ENCODE measurements at places on chromosomes 4 and X.

DNA sequence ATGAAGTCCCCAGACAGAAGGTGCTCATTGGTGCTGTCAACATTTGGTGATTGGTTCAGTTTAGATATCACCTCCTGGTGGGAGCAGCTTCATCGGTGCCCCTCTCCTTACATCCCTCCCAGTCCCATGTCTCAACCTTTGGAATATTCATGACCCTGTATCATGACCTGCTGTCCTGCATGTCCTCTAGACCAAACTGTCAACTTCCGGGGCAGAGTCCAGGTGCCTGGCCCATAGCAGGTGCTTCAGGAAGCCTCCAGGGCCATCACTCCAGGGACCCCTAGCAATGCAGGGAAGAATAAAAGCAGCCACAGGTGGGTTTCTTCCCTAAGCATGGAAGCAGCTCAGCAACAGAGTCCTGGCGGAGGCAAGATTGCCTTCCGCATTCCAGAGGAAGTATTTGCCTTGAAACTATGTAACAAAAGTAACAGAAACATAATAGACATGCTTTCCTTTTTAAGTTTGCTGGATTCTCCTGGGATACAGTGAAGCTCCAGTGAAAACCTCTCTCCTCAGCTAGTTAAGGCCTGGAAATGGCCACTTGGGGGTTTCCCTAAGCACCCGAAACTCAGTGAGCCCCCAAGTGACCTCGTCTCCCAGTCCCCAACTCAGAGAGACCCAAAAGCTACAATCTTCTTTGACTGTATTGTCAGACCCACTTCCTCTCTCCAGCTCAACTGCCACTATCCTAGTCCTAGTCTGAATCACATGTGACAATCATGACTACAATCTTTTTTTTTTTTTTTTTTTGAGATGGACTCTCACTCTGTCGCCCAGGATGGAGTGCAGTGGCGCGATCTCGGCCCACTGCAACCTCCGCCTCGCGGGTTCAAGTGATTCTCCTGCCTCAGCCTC, 1.3 kb upstream of the ATP6AP1 start:
- no peak for DNase-seq

GRCh38 chrX:39011454-39012221, 210.4 kb downstream of the MID1IP1 start:
- DNase-seq: no peak

DNA sequence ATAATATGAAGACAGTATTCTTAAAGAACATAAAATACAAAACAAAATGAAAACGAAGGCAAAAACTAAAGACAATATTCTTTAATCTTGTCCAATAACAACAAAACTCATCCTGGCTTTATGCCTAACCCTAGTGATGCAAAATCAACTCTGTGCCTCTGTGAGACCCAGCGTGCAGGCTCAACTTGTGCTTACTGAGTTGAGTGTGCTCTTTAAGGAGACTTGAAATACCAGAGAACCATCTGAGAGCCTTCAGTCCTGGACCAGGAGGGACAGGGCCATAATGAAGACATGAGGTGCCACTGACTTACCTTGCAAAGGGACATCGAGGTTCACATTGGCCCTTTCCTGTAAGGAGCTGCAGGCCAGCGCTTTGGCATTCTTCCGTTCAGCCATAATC, 77.1 kb downstream of the NSUN7 start:
- no peak for DNase-seq

DNA sequence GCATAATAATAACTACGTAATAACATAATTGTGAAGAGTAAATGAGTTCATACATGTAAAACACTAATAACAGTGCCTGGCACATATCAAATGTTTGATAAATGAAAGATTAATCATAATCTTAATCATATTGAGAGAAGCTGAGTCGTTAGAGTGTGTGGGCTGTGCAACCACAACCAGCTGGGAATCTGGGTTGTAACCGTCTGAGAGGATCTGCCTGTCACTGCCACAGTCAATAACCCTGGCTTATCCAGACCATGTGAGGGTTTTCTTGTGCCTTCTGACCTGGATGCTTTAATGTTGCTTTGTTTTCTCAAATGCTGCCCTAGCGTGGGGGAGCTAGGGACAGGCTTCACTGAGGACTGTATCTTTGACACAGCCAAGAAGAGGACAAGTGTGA, 73.9 kb downstream of the TRPC5 start:
- no peak for DNase-seq

DNA sequence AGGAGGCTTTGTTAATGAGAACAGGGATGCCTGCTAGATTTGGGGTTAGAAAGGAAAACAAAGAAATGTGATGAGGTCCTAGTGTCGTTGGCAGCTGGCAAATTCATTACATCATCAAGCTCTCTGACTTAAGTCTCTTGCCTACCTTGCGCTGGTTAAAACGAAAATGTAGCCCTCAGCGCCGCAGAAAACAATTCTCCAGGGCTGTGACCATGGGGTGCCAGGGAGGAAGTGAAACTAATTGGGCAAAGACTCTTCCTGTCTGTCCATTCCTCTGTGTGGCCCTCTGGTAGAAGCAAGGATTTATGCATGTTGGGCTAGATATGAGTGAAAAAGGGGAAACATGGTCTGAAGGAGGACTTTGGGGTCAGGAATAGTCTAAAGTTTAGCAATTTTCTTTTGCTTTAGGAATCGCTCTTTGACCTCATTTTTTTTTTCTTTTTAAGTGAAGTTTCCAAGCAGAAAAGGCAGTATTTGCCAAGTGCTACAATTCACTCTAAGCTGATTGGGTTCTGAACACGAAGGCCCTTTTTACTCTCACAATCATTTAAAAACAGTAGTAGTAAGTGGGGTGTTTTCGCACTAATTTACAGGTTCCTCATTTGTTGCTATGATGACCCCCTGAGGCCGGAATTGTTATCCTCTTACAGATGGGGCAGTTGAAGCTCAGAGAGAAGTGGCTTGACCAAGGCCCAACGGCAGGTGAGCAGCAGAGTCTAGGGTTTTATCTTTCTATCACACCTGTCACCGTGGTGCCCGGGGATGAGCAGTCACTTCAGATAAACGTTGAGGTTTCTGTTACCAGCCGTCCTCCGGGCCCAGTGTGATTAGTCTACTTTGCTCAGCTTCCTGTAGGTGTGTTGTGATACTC, 27.3 kb upstream of the CHRNA9 start:
- DNase-seq: no peak

DNA sequence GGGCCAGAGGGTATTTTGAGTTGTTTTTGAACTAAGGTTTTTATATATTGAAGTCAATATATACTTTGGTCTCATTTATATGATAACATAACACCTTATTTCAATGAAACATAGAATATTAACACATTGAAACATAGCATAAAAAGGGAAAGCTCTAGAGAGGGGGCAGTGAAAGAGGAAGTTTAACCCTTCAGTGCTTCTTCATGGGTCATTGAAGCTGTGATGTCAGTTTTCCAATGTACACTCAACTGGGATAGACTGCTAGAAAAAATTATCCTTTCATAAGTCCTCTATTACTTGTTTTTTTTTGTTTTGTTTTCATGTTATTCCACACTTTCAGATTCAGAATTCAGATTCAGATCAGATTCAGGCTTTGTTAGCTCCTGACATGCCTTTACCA, 442.7 kb downstream of the EPHA5 start:
- no peak for DNase-seq

GRCh38 chrX:54044877-54045338, 635 bp upstream of the PHF8 start:
- DNase-seq: no peak

DNA sequence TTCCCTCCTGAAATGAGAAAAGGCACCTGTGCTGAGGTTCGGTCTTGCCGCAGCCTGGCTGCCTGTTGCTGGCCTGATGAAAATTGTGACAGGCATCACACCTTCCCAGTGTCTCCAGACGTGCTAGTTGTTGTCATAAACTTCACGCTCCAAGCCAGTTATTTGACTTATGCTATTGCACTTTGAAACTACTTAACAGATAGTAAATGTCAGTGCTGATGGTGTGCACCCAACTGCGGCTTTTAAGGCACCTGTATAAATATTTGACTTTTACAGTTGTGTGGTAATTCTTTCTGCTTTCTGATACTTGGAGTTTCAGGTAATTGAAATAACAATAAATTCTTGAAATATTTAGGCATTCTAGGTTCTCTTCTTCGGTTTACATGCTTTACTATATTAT, 1.8 kb downstream of the WWC2 start:
- DNase-seq: no peak

GRCh38 chr4:169268951-169269760, 1.6 kb downstream of the SH3RF1 start:
- DNase-seq: no peak

DNA sequence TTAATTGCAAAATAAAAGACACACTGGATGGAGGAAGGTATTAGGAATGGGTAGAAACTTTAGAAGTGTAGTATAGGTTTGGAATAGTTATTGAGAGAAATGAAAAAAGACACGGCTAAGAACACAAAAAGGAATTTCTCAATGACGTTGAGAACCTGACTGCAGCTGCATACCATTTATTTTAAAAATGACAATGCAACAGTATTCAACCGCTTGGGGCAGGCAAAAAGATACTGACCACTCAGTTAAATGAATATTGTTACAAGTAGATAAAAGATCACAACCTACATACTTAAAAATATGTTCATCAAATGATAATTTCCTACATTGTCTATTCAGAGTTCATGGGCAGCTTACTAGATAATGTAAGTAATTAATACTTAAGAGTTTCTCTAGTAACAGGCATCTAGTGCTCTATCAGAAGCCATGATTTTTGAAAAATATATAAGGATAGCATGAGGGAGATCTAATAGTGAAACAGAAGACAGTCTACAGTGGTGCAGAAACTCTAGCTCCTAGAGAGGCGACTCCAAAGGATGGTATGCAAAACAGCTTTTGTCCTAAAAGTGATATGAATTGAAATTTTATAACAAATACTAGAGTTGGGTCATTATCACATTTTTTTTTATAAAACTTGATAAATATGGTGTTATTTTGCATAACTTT, 216.2 kb upstream of the VEGFC start:
- no peak for DNase-seq

- no peak for DNase-seq
Observed at GRCh38 chr4:37535872-37536271, 150.3 kb downstream of the RELL1 start.

Data from cerebellar nuclear complex (tissue), 1 donor.